ENCODE measurements at places on chromosomes 1 and 21.

GRCh38 chr1:177255411-177255810 lies 84.7 kb downstream of the BRINP2 start:
- no peak for DNase-seq

GRCh38 chr1:214570442-214570841 lies 19.0 kb upstream of the PTPN14 start:
- DNase-seq = no peak

DNA sequence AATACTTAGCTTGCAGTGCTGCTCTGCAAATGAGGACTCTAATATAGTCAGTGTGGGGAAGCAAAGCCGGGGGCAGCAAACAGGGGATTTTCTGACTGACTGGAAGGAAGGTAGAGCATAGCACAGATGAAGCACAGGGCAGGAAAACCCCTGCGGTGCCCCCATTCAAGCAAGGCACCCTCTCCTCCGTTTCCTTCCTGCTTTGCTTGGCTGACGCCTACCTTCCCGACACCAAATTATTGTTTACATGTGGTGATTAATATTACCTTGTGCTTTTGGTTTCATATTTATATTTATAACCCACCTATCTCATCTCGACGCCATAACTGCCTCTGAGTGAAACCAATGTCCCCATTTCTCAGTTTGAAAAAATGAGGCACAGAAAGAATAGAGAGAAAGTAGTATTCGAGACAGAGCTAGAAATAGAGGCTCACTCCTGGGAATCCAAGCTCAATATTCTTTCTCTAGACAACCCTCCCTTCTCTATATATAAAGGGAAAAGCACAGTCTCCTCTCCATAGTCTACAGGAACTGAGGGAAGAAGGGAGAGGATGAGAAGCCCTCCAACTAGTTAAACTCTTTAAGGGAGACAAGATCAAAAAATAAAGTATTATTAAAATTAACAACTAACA lies 41.3 kb downstream of the PIK3C2B start:
- peak; percentile 80 for DNase-seq

GRCh38 chr21:29305561-29305960 lies 6.8 kb downstream of the BACH1 start:
- no peak for DNase-seq

DNA sequence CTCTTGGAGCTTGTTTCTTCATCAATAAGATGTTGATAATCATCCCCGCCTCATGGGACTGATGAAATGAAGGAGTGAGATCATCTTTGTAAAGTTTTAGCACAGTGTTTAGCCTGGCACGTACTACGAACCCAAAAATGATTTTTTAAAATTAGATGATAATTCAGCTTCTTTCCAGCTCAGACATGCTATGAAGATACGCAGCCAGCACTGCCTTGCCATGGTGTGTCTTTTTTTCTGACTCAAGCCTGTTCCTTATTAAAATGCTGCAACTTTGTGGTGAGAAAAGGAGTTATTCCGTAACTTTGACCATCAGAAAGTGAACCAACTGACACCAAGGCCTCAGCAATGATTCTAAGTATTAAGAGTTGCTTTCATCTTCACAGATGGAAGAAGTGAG lies 269.0 kb downstream of the LTN1 start:
- no peak for DNase-seq

GRCh38 chr1:202656057-202656456 lies 54.2 kb downstream of the SYT2 start:
- no peak for DNase-seq

GRCh38 chr1:47533793-47534328 lies 96.0 kb downstream of the FOXD2 start:
- no peak for DNase-seq

- DNase-seq = no peak
Measured at GRCh38 chr1:178713259-178713658, 11.8 kb upstream of the RALGPS2 start.

- no peak for DNase-seq
Measured at GRCh38 chr1:211576717-211577116, 2.2 kb downstream of the SLC30A1 start.

GRCh38 chr1:57546549-57547330 lies 122.9 kb upstream of the DAB1 start:
- DNase-seq = no peak

DNA sequence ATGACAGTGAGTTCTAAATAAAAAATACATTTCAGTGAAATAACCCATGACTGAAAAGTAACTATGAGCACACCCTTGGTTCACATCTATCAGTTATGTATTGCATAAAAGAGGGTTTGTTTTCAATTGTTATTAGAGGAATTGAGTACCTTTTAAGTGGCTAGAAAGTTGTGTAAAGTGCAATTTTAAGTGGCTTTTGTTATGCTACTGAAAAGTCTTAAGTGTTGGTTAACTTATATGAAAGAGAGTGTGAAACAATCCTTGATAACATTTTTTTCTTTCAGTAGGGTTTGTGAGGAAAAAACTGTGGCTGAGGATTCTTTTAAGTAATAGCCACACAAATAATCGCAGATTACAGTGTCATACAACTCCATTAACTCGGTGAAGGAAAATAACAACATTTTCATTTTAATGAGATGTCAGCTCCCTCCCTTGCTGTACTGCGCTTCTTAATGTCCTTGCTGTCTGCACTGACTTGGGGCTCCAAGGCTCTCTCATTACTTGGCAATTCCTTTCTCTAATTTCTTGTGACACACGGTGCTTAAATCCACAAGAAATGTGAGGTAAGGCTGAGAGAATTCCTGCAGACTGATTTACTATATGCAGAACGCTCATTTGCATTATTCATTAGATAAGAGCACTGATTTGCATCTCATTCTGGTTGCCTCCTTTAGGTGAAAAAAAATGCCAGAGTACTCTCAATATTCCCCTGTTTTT lies 40.6 kb downstream of the NTNG1 start:
- no peak for DNase-seq

DNA sequence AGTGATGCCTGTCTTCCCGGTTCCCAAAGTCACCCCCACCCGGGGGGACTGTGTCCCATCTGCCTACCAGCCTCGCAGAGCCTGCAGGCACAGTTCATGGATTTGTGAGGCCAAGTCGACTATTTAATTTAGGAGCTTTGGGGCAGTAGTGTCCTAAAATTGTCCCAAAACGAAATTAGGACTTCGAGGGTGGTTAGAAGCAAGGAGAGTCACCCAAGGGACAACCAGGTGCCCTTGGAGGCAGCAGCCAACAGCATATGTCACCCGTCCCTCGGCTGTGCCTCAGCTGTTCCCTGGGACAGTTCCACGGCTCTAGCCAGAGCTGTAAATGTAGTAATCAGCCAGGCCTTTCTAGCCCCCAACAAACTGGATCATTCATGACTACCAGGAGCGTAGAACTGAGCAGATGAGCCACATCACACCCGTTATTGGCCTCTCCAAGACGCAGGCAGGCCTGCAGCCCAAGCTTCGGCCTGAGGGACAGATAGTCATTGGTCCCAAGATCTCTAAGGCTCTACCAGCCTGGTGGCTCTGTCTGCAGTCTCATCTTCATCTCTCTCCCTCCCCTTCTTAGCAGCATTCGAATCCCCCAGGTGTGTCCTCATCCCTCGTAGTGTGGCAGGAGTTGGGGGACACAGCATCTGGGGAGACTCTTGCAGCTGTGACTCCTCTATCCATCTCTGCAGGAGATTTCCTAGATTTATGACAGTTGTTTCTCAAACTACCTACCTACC lies 2.9 kb downstream of the PAX7 start:
- DNase-seq = no peak

DNA sequence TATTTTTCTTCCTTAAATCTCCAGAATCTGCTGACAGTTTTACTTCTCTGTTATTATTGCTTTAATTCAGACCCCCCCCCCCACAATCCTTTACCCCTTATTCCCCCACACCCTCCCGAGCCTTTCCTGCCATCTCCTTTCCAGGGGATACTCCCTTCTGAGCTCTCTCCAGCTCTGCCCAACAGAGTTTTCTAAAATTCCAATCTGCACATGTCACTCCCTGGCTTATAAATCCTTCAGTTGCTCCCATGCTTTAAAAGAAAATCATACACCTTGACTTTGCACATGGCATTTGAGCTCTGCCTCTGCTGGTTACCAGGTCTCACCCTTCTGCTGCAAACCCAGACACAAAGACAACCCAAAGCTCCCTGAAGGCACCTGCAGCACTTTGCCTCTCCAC lies 11.7 kb upstream of the EPS8L3 start:
- DNase-seq = no peak

GRCh38 chr1:198628067-198628455 lies 10.8 kb upstream of the PTPRC start:
- no peak for DNase-seq

GRCh38 chr1:85283475-85284199 lies 7.2 kb upstream of the BCL10 start:
- no peak for DNase-seq

DNA sequence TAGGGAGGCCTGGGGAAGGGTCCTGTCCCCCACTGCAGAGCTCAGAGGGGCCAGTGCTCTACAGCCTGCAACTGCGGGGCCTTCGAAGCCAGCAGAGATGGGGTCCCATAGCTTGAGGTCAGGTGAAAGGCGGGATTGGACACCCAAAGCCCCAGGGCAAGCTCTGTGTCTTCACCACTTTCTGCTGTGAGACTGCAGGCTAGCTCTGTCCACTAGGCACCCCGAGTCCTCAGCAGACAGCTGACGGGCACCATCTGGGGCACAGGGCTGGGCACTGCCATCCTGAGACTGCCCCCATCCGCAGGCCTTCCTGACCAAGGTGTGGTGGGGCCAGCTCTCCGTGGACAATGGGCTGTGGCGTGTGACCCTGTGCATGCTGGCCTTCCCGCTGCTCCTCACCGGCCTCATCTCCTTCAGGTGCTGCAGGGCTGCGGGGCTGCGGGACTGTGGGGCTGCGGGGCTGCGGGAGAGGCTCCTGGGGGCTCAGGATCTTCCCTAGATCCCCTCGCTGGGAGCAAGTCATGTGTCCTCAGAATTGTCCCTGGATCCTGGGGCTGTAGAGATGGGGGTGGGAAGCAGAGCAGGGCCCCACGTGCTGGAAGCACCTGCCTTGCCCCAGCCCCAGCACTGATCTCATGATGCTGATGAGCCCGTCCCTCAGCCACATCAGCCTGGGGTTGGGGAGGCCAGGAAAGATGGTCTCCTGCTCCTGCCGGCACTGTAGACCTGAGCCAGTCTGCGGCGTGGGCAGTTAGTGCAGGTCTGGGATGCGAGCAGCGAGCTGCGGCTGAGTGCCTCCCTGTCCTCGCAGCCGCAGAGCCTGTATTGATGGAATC lies 46.8 kb downstream of the TRPM2 start:
- no peak for DNase-seq

DNA sequence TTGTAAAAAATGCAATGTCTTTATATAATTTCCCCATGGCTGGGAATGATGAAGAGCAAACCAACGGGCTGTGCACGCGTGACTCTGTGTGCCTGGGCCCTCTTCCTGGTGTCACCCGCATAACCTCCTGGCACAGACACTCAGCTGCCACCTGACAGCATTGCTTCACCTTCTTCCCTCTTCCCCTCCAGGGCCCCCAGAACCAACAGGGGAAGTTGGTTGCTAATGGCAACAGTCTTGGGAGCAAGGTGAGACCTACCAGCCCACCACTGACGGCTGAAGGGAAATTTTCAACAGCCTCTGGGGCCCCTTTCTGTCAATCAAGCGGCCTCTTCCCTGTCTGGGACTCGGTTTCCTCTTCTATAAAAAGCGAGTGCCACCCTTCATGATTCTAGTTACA lies 33.2 kb downstream of the SSBP3 start:
- no peak for DNase-seq

DNA sequence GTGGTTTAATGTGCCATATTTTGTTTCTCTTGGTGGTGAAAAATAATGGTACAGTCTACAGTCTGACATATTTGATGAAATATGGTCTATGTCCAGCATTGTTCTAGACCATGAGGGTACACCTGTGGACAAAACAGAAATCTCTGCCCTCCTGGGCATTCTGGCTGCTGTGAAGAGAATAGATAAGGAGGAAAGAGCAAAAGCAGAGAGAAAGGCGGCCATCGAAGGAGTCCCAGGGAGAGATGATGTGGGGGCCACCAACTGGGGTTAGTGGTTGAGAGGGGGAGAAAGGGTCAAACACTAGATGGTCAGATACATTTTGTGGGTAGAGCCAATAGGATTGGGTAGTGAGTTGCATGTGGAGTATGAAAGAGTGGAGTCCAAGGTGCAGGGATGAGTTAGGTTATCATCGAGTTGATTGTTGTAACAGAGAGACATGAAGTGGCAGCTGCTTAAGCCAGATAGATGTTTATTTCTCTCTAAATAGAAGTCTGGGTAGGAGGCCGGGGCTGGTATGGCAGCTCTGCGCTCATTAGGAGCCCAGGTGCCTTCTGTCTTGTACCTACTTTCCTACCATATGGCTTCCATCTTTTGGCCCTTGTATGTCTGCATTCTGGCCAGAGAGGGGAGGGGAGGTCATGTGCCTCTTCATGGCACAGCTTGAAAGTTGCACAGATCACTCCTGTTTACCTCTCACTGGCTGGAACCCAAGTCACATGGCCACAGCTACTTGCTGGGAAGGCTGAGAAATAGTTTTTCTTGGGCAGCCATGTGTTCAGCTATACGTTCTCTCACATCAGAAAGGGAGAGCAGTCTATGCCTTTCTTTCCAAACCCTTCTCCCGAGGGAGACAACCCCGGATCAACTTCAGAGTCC lies 13.0 kb downstream of the UBE4B start:
- no peak for DNase-seq

- no peak for DNase-seq
Measured at GRCh38 chr1:111334169-111334568, 43.5 kb downstream of the CHIA start.

- DNase-seq = no peak
Measured at GRCh38 chr1:115706587-115707425, 61.7 kb downstream of the CASQ2 start.

DNA sequence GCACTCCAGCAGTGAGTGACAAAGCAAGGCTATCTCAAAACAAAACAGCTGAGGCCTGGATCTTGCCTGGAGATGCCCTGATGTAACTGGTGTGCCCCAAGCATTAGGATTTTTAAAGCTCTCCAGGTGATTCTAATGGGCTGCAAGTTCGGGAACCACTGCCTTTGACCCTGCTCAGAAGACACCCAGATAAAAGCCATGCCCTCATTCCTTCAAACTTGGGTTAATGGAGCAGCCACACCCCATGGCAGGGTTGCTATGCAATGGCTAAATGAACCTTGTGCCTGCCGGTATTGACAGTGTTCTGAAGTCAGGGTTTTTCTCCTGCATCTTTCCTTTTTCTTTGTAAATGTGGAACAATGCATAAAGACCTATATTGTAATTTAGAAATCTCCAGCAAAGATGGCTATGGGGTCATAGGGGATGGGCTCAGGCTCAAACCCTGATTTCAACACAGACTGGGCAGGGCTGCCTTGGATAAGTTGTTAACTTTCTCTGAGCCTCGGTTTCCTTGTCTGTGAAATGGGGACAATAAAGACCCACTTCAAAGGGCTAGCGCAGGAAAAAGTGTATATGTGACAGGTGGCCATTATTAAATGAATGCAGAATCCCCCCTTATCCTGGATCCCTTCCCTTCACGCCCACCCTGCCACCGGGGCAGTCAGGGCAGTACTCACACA lies 453 bp downstream of the TFF3 start:
- DNase-seq = no peak

DNA sequence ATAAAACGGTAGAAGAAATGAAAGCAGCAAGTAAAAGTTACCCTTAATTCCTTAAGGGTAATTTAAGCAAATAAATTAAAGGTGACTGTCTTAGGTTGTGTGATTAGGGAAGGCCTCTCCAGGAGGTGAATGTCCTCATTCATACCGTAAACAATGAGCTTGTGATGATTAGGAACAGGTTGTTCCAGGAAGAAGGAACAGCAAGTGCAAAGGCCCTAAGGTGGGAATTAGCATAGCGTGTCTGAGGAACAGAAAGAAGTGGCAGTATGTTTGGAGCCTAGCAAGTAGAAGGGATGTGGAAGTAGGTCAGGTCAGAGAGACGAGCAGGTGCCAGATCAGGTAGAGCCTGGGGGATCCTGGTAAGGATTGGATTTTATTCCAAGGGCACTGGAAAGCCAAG lies 5.6 kb downstream of the AK4 start:
- DNase-seq = no peak

Measured in activated gamma-delta T cell treated with anti-CD3 and anti-CD28 coated beads, Interleukin-2, amount 50 U/mL, for 16 hours (primary cell).